Activated T-cell treated with anti-CD3 and anti-CD28 coated beads for 4 hours (primary cell): ENCODE measurements at places on chromosomes 7 and 10.

DNA sequence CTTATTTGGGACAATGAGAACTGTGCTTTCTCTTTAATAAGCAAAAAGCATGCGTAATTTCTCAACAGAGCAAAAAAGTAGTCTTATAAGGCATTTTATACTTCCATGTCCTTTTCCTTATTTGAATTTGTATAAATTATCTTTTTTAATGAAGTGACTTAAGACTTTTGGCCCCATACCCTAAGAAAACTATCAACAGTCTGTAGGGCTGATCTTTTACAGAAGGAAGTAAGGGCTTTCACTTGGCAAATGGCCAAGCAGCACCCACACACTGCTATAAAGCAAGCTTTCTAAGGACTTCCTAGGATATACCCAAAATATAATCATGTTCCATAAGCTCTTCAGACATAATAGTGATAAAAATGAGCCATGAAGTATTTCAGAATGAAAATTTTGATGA is 3.4 kb downstream of the CRPPA start:
- DNase-seq = no peak

GRCh38 chr7:51213618-51214017 is 103.0 kb downstream of the COBL start:
- no peak for DNase-seq

GRCh38 chr7:18895456-18895855 is 222.0 kb downstream of the TWIST1 start:
- DNase-seq = no peak

DNA sequence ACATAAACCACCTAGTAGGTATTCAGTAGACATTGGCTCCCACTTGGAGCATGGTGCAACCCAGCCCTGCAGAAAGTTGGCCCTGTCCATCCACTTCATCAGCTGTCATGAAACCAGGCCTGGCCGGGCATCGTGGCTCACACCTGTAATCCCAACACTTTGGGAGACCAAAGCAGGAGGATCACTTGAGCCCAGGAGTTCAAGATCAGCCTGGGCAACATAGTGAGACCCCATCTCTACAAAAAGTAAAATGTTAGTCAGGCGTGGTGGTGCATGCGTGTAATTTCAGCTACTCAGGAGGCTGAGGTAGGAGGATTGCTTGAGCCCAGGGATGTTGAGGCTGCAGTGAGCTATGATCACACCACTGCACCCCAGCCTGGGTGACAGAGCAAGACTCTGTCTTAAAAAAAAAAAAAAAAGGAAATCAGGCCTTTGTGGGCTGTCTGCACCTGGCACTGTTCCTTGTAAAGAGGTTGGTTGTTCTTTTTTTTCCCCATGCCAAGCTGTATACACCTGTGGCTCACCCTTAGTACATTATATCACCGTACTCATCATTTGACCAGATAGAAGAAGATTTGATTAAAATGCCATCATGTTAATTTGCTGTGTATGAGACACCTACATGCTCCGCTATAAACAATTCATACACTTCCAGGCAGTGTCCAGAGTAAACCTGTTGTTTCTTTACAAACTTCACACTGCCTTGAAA is 45.4 kb upstream of the GRID1 start:
- no peak for DNase-seq
